ENCODE measurements at places on chromosomes 5 and 9.

DNA sequence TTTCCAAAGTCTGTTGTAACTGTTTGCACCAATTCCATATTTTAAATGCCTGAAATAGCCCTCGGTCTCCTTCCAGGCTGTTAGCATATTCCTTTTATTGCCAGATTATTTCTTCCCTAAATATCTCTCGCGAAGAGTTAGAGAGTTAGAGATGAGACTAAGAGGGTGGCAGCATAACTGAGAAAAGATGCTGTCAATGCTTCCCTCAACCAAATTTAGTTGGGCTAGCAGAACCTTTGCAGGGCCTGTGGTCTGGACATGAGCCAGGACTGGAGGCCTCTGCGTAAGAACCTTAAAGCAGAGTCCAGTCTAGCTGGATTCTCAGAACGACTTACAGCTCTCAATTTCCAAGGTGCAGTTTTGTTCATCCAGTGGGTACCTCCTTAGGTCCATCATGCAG, 135.9 kb downstream of the GABRB2 start:
- DNase-seq, result no peak

GRCh38 chr5:37723162-37723961, 116.5 kb downstream of the GDNF start:
- no peak for DNase-seq

DNA sequence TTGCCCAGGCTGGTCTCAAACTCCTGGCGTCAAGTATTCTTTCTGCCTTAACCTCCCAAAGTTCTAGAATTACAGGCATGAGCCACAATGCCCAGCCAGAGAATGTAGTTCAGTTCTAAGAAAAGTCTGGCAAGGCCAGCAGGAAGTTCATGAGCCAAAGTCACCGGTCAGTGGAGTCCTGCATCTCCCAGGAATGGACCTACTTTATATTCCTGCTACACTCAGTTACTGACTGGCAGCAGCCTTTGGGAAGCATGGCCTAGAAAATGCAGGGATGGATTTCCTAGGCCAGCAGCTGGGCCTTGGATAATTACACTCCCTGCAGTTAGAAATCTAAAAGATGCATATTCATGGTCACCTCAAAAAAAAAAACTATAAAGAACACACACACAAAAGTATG, 135.7 kb downstream of the CAAP1 start:
- no peak for DNase-seq

DNA sequence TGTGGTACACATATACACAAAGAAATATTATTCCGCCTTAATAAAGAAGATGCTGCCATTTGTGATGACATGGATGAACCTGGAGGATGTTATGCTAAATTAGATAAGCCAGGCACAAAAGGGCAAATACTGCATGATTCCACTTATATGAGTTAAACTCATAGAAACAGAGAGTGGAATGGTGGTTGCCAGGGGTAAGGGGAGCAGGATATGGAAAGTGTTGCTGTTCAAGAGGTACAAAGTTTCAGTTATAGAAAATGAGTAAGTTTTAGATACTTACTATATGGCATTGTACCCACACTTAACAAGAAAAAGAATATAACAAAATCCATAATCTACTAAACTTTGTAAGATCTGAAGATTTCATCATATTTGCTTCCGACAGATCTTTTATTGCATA, 252.2 kb downstream of the SYK start:
- no peak for DNase-seq

GRCh38 chr5:109924237-109925107, 234.7 kb downstream of the MAN2A1 start:
- no peak for DNase-seq

GRCh38 chr5:81579262-81579924, 171.5 kb downstream of the SSBP2 start:
- no peak for DNase-seq

DNA sequence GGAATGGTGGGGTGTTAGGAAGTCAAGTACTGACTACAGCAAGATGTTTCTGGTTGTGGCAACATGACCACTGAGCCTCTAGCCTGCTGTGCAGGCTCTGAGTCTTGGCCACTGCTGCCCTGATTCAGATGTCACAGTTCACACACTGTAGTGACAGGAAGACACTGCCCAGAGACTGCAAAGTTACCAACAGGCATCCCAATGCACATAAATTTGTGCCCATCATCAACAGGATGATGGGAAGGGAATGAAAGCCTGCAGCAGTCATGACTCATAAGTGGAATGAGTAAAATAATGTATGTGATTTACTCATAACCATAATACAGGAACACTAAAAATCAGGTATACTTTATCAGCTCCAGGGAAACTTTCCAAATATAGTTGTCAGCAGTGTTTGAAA, 251.6 kb upstream of the HAPLN1 start:
- DNase-seq, result no peak

GRCh38 chr5:122882831-122883230, 37.4 kb downstream of the SNX24 start:
- no peak for DNase-seq

DNA sequence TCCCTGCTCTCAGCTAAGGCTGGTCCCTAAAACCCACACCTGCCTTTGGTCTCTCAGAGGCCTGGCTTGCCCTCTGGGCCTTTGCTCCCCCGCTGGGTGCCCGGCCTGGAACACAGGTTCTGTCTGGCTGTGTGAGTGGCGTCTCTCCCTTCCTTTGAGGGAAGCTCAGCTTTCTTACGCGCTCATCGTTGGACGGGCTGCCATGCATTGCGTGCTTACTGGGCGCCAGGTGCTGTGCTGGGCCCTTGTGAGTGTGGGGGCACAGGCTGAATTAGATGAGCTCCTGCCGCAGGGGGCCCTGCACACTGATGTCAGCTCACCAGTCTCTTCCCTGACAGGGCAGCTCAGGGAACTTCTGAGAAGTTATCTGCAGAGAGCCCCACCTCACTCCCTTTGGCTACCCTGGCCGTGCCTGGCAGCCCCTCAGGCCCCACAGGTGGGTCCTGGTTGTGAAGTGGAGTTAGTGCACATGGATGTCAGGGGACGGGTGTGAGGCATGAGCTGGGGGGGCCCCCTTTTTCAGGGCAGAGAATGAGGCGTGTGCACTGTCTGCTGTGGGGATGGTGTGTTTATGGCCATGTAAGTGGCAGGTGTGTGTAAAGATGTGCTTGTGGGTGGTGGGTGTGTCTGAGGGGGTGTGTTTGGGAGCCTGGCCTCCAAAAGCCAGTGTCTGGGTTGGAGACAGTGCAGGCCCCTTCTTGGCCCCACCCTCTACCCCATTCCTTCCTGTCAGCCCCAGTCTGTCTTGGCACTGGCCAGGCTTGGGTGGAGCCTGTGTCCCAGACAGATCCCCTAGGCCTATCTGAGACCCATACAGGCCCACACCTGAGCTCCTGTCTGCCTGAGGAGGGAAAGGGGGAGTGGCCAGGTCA, 7.5 kb upstream of the RMND5B start:
- DNase-seq, result no peak

GRCh38 chr5:170464280-170465127, 39.3 kb upstream of the KCNIP1 start:
- no peak for DNase-seq

DNA sequence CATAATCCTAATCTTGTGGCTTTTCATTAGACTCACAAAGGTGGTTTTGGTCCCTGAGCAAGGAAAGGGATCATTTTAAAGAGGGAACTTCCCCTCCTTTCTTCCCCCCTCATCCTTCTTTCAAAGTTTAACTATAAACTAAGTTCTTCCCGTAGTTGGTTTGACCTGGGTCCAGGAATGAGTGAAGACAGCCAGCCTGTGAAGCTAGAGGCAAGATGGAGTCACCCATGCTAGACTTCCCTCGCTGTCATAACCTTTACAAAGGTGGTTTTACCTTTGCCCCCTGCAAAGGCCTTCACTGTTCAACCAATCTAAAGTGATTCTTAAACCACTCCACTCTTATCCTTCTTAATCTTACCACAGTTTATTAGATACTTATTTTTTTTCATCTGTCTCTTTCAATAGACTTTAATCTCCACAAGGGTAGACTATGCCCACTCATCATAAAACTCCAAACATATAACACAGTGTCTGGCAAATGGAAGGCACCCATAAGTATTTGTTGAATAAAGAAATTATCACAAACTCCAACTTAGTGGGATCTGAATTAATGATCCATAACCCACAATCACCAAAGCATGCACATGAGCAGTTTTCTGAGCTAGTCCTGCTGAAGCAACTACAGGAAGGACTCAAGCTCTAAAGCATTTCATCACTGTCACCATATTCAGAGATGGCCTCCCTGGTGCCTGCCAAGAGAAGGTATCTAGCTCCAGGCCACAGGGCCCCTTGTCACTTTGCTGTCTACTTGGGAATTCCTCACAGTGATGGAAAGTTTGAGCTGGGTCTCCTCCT, 369.0 kb downstream of the SPOCK1 start:
- DNase-seq, result no peak

- DNase-seq, result no peak
These were observed 45.4 kb downstream of the HABP4 start for GRCh38 chr9:96495341-96495740.

- DNase-seq, result no peak
These were observed 45.8 kb upstream of the SEMA4D start for GRCh38 chr9:89543621-89544278.

- DNase-seq, result no peak
These were observed 191.1 kb upstream of the DMRT1 start for GRCh38 chr9:650362-650761.

DNA sequence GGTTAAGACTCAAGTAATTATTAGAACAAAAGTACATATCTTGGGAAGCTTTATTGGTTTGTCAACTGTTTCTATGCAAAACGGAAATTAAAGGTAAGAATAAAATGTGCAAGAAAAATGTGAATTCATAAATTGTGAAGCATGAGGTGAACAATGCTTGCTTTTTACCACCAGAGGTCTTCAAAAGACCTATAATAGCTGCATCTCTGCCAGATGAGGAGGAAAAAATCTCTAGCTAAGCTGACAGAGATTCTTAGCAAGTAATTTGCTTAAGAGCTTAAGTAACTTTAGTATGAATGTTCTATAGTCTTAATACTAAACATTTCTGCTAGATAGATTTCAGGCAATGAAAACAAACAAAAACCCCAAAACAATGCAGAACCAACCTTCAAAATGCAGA, 54.1 kb downstream of the MRPS30 start:
- DNase-seq, result no peak

DNA sequence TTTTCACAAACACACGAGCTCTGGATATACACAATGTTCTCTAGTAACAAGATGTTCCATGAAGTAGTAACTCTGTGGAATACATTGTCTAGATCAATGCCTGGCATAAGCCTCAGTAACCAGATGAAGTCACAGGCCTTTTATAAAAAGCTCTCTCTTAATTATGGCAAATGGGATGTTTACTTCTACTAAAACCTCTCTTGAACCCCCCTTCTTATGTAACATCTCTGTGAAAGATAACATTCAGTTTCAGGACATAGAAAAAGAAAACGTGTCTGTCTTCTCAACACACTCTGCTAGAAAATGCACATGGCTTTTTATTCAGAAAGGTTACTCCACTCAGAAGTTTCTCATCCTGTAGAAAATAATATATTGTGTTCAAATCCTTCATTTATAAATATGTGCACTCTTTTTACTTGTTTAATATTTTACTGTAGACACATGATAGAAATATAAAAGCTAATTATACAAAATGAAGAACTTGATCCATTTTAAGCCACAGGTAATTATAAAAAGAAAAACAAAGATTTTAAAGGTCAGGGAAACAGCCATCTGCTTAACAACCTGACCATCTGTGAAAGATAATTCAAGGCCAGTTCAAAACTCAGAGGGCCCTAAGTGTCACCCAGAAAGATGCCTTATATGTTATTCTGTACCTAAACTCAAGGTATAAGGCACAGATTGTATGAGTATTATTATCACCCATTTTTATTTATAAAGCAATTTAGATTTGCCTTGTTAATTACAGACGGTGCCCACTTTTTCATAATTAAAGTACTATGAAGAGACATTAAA, 812.0 kb downstream of the CDH18 start:
- no peak for DNase-seq

- DNase-seq, result no peak
These were observed 45.3 kb downstream of the FNIP1 start for GRCh38 chr5:131751506-131751905.

DNA sequence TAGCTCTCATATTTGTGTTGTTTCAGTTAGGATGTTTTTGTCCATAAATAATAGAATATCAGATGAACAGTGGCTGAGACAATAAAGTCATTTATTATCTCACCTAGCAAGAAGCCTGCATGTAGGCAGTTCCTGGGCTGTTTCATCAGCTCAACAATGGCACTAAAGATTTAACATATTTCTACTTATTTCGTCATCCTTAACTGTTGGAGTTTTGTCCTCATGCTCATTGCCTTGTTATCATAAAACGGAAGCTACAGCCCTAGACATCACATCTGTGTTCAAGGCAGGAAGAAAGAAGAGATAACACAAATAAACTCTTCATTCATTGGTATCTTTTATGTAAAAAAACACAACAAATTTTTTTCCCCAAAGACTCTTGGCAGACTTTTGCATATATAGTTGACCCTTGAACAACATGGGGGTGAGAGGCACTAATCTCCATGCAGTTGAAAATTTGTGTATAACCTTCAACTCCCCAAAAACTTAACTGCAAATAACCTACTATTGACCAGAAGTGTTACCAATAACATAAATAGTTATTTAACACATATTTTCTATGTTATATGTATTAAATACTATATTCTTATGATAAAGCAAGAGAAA, 277.2 kb upstream of the ADRA1B start:
- no peak for DNase-seq

GRCh38 chr9:111805830-111806241, 11.1 kb upstream of the SHOC1 start:
- no peak for DNase-seq

DNA sequence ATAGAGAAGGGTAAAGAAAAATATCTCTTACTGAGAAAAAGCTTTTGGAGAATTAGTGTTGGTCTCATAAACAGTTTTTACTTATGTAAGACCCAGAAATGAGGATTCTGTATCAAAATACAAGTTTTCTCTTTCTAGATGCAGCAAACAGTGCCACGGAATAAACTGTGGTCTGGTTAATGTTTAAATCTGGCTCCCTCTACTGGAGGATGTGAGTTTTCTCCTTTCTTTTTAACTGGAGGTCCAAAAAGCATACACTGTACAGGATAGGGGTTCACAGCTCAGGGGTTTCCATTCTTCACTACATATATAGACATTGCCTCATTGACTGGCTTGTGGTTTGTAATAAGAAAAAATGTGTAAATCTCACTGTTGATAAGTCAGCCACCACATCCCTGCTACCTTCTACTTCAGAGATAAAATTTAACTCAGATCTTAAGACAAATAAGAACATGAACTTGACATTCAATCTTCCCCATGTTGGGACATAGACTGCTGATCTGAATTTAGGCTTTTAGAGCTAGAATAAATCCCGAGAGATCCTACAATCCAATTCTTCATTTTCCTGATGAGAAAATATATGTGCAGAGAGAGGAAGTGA, 98.9 kb downstream of the CFAP95 start:
- no peak for DNase-seq

DNA sequence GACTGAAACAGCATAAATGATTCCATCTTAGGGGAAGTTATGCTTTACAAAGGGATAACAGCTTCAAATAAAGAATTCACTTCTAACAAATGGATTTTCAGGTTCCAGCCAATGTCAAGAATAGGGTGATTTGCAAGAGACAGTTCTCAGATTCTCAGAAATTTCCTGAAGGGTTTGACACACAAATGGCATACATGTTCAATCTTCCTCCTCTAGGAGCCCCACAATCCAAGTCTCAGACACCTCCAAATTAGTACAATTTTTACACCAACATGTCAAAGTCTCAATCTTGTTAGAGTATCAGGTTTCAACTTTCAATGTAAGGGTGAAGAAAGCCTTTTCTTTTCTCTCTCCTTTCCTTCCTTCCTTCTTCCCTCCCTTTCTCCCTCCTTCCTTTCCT, 996.6 kb downstream of the TLE1 start:
- no peak for DNase-seq

- DNase-seq, result no peak
These were observed 41.9 kb downstream of the NIM1K start for GRCh38 chr5:43233946-43234345.

All from stimulated activated CD8-positive, alpha-beta memory T cell treated with anti-CD3 and anti-CD28 coated beads, Interleukin-4, amount 100 ng/mL, for 1 hour (primary cell).